Fibroblast of mammary gland (primary cell): ENCODE measurements at places on chromosomes 6 and 20.

DNA sequence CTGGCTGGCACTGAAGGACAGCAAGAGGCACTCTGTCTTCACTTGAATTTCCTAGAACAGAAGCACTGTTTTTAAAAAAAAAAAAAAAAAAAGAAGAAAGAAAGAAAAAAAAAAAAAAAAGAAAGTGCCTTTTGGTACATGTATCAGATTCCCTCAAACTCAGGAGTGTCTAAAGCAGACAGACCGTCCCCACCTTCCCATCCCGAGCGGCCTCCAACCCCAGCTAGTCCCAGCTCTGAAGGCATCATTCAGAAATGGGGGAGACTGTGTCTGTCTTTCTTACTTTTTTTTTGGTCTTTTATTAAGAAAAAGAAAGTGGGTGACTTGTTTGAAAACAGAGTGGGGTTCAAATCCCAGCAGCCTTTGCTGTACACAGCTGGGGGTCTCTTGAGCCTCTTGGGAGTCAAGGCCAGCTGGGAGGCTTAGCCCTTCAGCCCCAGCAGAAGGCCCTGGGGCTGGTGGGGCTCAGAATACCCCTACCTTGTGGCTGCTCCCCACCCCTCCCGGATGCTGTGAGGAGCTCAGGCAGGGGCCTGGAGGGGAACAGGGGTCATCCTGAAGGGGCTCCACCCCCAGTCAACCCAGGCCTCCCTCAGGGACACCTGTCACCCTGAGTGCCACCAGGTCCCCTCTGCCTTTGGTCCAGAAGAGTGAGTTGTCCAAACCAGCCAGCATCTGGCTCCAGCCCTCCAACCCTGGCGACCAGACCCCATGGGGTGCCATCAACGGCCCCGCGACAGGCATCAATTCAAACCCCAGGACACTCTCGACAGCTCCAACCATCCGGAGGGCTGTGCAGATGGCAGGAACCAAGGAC lies 128.3 kb downstream of the TAF4 start:
- no peak for DNase-seq

DNA sequence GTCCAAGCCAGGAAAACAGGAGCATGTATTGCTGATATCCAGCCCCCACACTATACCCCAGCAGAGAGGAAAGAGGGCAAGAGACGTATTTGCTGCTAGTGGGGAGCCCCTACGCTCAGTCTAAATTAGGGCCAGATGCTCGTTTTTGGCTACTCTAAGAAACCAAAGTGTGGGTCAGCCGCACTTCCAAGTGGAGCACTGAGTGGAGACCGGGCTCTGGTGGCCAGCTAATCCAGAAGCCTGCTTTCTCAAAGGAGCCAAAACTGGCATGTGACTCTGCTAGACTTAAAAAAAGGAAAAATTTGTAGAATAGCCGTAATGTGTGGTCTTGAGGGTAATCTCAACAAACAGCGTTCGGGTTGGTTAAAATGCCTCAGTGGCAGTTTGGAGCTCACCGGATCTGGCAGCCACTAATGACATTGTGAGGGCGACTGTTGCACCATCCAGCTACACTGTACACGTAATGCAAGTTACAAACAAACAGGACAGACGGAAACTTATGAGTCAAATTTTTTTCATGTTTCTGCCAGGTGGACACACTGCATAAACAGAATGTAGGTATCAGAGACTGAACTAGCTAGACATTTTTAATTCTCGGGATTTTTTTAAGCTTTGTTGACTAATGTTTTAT lies 230.9 kb downstream of the FOXC1 start:
- peak; percentile 64 for DNase-seq

DNA sequence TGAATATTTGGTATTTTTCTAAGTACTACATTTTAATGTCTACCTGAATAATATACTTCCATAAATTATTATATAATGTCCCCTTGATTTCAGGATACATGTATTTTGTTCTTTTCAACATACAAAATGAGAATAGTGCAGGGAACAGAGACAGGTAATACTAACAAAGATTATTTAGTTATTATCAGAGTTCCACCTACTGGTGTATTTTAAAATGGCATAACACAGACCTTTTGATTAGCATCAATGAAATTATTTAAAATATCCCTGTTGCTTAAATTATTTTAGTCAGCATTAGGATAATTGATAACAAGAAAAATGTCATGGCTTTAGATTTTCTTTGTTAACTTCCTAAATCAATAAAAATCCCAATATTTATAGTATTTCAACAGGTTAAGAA lies 184.0 kb downstream of the PRDM13 start:
- no peak for DNase-seq

- DNase-seq = peak; percentile 65
Observed at GRCh38 chr6:16760516-16761470, at the start of gene ATXN1. TSS of gene ATXN1 (minus strand) at chr6:16761460.

DNA sequence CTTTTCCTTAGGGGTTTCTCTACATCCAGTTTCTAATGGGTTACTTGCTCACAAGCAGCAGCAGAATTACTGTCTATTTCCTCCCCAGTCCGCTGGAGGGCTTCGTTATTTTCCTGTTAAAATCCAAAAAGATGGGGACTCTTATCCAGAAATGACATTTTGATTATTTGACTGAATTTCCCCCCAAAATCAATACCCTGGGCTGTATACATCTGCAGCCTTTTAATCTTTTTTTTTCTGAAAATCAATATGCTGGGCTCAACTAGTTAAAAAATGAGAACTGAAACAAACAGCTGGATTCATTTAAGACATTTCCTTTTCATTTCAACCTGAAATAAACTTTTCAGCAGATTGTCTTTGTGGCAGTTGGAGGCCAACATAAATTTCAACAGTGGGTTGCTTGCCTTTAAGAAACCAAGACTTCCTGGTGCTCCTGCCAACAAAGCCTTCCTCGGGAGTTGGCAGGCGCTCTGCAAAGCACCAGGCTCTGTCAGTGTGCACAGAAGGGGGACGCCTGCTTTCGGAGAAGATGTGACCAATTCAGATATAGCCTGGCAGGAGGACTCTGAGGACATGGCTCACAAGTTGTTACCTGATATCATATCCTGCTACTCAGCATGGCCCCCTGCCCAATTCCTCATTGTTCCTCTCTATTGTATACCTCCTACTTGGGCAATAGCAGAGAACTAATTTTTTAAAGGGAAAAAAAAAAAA lies 204.7 kb upstream of the ARG1 start:
- DNase-seq = peak; percentile 47

DNA sequence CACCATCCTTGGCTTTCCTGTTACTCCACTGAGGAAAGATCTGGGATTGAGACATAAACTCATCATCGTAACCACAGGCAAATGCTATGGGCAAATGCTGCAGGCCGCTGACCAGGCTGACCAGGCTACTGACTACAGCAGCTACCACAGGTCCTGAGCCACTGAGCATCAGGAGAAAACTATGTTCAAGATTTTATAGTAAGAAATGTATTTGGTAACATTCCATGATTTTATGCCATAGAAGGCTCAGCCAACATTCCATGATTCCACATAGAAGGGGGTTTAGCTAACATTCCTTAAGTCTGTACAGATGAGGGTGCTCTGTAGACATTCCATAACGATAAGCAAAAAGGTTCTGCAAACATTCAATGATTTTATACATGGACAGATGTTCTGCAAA lies 16.1 kb upstream of the B4GALT5 start:
- peak; percentile 35 for DNase-seq

- no peak for DNase-seq
Observed at GRCh38 chr6:136969433-136969832, 47.3 kb downstream of the SLC35D3 start.

DNA sequence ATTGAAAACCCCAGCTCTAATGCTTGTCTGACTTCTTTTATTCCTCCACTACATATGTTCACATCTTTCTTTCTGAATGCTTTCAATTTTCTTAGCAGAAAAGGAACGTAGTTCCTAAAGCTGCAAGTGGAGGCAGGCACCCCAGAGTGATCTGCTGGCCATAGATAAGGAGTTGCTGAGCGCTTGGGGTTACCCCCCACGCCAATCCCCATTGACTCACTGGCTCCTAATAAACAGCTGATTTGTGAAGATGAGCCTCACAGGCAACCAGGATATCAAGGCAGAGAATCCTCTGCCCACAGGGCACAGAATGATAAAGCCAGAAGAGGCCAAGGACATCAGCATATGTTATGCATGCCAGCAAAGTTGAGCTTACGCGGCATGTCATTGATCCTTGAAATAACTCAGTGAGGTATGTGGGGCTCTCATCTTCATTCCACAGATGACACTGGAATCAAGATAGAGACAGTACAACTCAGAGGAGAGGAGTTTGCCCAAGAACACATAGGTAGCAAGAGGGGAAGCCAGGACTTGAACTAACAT lies 129.1 kb upstream of the PTPRT start:
- DNase-seq = no peak

- peak; percentile 62 for DNase-seq
Observed at GRCh38 chr6:138844192-138844591, 48.3 kb downstream of the ECT2L start.

DNA sequence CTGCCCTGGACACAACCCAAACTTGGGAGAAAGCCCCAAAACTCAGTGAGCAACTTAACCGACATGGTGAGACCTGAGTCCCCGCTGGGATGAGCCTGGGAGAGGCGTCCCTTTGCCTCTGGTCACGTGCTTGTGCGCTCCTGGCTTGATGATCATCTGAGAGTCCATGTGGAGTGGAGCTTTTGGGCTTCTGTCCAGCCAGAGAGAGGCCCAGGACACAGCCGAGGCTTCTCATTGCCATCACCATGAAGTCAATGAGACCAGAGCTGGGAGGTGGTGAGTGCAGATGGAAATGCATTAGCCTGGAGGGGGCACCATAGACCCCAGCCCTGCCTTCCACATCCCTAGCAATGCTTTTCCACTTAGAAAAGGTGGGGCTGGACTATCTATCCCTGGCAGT lies 250.0 kb downstream of the SLC24A3 start:
- no peak for DNase-seq

DNA sequence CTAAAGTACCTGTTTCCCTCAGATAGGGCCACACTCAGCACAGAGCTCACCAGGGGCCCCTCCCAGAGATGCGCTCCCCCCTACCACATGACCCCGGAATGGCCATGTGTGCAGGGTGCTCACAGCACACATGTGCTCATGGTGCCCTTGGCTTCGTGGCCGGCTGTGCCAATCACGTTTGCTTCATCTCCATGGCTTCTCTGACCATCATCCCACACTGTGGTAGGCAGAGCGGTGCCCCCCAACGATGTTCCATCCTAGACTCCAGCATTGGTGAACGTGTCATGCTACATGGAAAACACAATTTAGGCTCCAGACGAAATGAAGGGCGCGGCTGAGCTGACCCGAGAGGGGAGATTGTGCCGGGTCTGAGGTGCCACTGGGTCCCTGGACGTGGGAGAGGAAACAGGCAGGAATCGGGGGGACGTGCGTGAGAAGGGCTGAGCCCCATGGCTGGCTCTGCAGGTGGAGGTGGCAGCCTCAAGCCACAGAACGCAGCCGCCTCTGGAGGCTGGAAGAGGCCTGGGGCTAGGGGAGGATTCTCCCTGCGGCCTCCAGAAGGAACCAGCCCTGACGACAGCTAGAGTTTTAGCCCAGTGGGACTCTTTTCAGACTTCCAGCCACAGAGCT lies 126.5 kb downstream of the DLL1 start:
- no peak for DNase-seq

GRCh38 chr20:10673176-10673841 lies 490 bp downstream of the JAG1 start:
- DNase-seq = no peak

GRCh38 chr6:79042088-79042798 lies 35.8 kb downstream of the PHIP start:
- DNase-seq = no peak

- no peak for DNase-seq
Observed at GRCh38 chr6:43402820-43403219, 24.5 kb upstream of the ABCC10 start.

GRCh38 chr6:131042664-131043063 lies 20.4 kb downstream of the EPB41L2 start:
- peak; percentile 61 for DNase-seq
